ENCODE measurements at places on chromosomes 7 and 10.

DNA sequence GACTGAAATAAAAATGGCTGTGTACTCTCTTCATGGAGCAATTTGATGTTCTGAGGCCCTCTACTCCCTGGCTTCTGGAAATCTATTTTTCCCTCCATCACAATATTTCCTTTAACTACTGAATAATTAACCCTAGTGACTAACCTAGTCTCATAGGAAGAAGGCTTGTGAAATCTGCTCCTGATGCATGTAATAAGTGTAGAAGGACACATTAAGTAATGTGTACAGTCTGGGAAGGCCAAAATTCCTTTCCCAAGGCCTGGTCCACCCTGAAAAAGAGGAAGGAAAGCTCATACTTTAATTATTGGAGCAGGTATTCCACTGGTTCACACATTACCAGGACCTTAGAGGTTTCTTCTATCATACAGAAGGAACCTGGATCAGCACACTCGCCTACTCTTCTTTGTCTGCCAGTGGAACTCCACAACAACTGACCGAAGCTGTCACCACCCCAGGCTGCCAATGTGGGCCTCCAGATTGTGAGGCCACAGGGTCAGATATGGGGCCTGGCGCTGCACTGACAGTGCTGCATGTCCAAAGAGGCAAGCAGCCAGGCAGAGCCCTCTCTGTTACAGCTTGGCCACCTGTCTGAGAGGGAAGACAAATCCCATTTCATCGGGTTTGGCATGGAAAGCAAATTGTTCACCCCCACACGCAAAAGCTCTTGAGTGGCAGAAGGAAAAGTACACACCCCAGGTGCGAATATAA is 54.4 kb upstream of the FAM133B start:
- DNase-seq: no peak

GRCh38 chr10:24357344-24358004 is 148.5 kb downstream of the KIAA1217 start:
- no peak for DNase-seq

GRCh38 chr7:6448943-6449543 is 1.3 kb upstream of the DAGLB start:
- DNase-seq: no peak

DNA sequence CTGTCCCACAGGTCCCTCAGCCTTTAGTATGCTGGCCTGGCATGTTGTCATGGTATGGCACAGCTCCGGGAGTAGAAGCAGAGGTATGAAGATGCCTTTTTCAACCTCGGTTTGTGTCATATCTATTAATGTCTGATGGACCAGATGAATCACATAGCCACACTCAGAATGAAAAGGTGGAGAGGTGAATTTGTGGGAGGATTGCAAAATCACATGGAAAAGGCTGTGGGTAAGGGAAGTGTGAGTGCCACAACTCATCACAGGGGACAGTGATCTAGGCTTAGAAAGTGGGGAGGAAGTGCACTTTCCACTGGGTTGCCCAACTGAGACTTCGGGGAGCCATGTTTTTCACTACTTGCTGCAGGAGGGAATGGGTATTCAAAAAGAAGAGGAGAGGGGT is 190.7 kb downstream of the WDR11 start:
- DNase-seq: no peak

DNA sequence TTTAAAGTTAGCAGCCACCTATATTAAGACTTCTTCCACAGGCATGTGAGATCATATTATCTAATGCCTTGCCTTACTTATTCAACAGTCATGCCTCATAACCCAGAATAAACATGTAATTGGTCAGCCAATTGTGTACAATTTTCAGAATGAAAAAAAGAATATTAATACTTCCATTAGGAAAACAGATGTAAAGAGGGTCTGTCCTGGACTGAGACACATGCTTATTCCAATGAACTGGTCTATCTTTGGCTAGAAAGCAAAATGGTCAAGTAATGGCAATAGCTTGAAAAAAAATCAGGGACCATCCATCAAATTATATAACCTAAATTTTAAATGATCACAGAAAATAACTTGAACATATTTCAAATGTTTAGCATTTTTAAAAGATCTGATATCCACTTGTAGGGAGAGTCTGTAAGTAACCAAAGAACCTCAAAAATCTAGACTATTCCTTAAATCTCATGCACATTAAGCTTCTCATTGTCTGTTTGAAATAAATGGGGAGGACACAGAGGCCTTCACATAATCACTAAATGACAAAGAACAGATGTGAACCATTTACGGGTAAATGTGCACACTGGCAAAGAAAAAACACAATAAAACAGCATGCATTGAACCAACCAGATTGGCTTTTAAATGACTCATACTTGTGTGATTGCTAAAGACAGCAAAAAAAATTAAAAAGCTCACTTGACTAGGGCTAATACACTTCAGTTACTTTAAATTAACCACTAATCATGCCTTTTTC is 568.8 kb upstream of the PCDH15 start:
- DNase-seq: no peak

GRCh38 chr10:101091546-101092290 is 29.9 kb downstream of the KAZALD1 start:
- no peak for DNase-seq

GRCh38 chr7:31036924-31037323 is 15.2 kb upstream of the ADCYAP1R1 start:
- no peak for DNase-seq

GRCh38 chr7:94698275-94698674 is 42.3 kb upstream of the SGCE start:
- no peak for DNase-seq

- no peak for DNase-seq
Measured at GRCh38 chr7:123749537-123749857, 694 bp upstream of the WASL start.

DNA sequence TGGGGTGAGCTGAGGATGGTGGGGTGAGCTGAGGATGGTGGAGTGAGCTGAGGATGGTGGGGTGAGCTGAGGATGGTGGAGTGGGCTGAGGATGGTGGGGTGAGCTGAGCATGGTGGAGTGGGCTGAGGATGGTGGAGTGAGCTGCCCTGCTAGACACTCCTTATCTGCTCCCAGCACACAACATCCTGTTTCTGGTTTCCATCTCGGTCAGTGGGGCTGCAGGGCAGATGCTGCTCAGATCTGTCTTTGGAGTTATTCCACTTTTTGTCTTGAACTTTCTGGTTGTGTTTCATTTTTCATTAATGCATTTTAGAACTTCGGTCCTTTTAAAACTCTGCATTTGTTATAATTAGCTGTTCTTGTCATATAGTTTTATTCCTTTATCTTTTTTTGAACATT is 67.9 kb upstream of the ANTXRL start:
- no peak for DNase-seq

- DNase-seq: no peak
Measured at GRCh38 chr7:108348913-108349312, 107.3 kb downstream of the NRCAM start.

DNA sequence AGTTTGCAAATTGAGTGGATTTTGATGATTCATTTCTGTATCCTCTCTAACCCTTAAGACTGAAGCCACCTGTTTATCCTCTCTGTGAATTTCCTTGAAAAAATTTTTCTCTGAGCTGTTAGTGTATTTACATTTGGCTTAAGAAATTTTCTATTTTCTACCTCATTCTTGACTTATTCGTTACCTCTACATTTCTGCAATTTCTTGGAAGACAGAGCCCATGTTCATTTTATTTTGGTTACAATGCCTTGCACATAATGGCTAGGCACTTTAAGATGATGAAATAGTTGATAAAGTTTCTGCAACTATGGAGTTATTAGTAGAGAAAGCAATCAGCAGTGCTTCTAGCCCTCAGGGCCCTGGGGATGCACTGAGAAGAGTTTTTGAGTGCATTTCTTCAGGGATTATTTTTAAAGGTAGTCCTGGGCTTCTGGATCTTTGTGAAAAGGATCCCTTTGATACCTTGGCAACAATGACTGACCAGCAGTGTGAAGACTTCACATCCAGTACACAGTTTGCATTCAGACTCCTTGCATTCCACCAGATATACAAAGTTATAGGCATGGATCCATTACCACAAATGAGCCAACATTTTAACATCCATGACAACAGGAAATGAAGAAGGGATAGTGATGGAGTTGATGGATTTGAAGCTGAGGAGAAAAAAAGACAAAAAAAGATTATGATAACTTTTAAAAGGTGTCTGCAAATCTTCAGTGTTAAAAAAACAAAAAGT is 68.2 kb downstream of the CH25H start:
- no peak for DNase-seq

- no peak for DNase-seq
Measured at GRCh38 chr7:78716876-78717275, 736.6 kb downstream of the MAGI2 start.

- DNase-seq: no peak
Measured at GRCh38 chr7:151131224-151131591, 36.3 kb downstream of the GBX1 start.

- DNase-seq: no peak
Measured at GRCh38 chr7:28315565-28316410, 96.5 kb upstream of the CREB5 start.

- no peak for DNase-seq
Measured at GRCh38 chr7:156975620-156976019, 26.1 kb downstream of the NOM1 start.

DNA sequence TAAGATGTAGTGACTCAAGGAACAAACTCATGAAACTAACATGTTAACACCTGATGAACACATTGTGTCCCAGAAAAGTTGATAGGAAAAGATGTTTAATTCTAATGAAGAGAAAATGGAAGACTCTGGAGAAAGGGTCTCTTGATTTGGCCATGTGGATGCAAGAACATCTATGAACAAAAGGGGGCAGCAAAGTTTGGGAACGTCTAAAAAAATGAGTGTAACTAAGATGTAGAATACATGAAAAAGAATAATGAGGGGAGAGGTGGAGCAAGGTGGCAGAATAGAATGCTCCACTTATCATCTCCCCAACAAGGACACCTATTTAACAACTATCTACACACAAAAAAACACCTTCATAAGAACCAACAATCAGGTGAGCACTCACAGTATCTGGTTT is 805.1 kb downstream of the TNS3 start:
- no peak for DNase-seq

GRCh38 chr10:15236340-15236739 is 67.8 kb upstream of the NMT2 start:
- no peak for DNase-seq

DNA sequence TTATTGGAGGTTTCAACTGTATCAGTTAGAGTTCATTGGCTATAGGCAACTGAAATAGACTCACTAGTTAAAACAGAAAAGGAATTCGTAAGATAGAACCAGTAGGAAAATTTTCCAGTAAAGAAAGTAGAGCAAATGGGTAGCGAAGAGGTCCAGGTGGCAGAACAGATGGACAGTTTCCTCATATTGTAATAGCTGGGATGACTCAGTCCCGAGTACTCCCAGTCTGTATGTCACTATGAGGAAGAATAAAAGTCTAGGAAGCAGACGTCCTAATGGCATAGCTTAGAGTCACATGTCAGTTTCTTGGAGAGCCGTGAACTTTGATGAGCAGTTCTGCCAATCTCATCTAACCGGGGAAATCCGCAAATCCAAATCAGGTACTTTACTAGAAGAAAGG is 95.3 kb downstream of the RNF32 start:
- DNase-seq: no peak

DNA sequence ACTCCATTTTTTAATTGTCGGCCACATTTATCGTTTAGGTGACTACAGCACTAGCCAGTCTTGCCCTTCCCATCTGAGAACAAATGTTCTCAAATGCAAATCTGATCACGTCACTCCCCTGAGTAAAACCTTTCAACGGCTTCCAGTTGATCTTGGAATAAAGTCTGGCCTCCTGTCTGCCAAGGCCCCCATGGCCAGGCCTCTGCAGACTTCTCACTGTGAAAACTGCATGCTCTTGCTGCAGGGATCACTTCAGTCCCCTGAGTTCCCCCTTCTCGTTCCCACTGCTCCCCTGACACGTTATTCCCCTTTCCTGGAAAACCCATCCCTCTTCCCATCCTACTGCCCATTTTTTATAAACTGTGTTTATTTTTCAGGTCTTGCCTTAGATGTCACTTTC is 124.1 kb upstream of the NEBL start:
- no peak for DNase-seq

DNA sequence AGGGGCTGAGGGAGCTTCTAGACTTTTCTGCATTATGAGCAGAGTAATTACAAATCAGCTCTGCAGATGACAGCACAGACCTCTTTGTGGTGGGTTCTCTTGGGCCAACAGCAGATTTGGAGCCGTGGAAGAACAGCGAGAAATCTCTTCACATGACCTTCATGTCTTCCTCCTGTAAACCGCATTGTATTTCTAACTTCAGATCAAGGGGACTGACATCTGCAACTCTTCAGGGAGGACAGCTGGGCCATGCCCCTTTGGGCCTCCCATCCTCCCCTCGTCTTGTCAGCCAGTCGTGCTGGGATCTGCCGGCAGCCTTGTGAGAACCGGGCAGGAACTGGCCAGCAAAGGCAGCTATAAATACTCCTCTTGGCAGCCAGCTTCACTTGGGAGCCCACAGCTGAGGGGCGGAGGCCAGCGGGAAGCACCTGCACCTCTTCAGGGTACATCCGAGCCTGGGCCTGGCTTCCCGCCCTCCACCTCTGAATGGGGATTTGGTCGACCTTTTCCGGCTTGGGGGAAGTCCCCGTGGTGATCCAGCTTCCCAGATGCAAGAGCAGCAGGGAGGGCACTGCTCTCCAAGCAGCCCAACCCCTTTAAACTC is 54.7 kb downstream of the STEAP1B start:
- no peak for DNase-seq

GRCh38 chr7:45977256-45977780 is 56.2 kb upstream of the IGFBP3 start:
- DNase-seq: no peak

- DNase-seq: no peak
Measured at GRCh38 chr10:51788273-51788672, 88.9 kb upstream of the CSTF2T start.

DNA sequence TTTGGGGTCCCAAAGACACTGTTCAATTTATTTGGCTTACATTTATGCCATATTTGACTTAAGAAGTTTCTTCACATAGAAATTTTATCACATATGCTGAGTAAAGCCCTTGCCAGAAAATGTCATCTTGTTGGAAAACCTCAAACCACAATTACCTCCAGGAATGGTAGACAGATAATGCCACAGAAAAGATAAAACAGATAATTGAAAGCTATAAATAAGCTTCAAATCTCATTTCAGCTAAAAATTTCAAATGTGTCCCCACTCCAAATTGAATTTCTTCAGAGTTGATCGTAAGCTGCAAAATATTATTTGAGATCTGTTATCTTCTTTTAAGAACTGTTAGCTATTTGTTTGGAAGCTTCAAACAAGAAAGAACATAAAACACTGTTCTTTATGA is 176.4 kb upstream of the PTN start:
- DNase-seq: no peak

Measured in iPS DF 6.9 (cell line).